ENCODE measurements at places on chromosomes 4 and X.

GRCh38 chr4:682490-683172, 6.3 kb downstream of the SLC49A3 start:
- no peak for DNase-seq

DNA sequence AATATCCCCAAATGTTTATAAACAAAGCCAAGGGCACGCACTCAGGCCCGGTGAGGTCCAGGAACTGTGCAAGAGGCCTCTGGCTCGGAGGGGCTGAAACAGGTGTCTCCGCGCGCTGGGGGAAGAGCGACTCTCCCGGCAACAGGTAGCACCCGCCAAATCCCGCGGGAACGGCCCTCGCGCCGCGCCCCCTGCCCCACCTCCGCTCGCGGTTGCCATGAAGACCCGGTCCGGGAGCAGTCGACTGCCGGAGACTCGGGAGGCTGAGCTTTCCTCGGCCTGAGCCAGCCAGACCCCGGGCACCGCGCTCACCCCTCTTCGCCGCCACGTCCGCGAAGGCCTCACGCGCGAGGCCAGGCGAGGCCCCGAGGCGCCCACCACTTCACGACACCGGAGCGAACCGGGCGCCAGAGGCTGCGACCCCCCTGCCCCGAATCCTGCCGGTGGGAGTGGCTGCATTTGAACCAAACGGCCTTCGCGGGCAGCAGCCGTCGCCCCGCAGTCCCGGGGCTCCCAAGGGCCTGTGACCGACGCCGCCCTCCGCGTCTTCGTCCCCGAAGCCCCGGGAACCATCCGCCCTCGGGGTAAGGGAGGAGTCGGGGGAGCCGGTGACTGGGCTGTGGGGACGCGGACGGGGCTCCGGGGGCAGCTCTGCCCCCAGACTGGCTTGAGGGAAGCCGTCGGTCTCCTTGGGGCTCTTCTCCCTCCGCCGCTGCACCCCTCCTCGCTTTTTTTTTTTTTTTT, at the start of gene NSUN7:
Gene NSUN7 (plus strand): TSS at position 239 of the 744 bp plus-strand sequence. CDS start 739 bp downstream, outside the sequence.
- peak; percentile 82 for DNase-seq

DNA sequence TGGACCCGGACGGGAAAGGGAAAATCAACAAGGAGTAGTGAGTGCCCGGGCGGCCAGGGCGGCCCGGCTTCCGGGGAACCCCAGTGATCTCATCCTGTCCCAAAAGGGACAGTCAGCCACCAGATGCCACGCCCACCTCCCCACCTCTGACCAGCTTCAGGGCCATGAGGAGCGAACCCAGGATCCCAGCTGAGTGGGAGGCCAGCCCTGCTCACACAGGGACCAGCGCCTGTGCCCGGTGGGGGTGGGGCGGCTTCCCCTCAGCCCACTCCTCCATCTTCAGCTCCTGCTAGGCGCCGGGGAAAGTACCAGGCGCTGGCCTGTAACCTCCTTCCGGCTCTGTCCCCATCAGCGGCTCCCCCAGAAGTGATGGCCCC, 6.2 kb downstream of the MYL5 start:
- DNase-seq: no peak

- DNase-seq: no peak
Measured at GRCh38 chrX:87755493-87755892, 237.9 kb downstream of the KLHL4 start.

DNA sequence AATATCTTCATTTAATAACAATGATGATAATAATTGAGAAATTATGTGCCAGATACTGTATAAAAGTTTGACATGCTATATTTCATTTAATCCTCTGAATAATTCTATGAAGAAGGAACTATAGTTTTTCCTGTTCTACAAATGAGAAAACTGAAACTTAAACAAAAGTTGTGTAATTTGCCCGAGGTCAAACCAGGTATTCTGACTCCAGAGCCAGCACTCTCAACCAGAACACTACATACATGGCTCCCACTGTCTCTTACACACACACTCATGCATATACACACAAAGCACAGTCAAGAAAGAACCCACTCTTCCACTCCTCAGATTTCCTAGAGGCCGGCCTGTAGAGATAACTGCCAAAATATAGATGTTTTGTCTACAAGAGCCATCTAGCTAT, 374.0 kb upstream of the EMCN start:
- no peak for DNase-seq

GRCh38 chr4:8552024-8552423, 28.2 kb upstream of the GPR78 start:
- DNase-seq: no peak

GRCh38 chr4:67103001-67103747, 442.1 kb downstream of the CENPC start:
- DNase-seq: no peak

DNA sequence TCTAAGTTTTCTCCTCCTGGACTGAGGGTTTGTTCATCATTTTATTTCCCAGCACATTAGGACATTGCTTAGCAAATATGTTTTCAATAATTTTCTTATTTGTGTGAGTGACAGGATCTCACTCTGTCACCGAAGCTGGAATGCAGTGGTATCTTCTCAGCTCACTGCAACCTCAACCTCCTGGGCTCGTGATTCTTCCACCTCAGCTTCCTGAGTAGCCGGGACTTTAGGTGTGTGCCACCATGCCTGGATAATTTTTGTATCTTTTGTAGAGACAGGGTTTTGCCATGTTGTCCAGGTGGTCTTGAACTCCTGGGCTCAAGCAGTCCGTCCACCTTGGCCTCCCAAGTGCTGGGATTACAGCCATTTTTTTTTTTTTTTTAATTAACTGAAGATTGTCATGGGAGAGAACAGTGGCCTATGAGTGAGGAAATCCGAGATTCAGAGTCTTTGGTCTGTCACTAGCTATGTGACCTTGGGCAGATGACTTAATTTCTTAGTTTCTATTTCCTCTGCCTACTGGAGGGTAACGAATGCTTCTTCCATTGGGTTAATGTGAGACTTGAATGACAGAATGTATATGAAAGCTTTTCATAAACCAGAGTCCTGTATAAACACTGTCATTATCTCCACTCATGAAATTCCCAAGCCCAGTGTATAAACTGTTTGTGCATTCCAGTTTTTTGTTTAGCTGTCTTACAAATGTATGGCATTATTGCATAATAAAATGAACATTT, 23.9 kb downstream of the MOB1B start:
- no peak for DNase-seq

- DNase-seq: no peak
Measured at GRCh38 chr4:4659871-4660651, 118.2 kb upstream of the STX18 start.

DNA sequence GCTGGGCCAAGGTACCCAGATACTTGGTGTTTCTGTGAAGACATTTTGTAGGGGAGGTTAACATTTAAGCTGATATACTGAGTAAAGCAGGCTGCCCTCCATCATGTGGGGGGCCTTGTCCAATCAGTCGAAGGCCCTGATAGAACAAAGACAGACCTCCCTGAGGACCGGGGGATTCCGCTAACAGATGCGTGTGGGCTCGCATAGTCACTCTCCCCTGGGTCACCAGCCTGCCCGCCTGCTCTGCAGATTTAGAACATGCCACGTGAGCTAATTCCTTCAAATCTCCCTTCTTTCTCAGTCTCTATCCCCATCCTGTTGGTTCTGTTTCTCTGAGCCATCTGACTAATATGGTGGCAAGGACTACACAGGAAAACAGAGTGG, 60.7 kb downstream of the WFS1 start:
- no peak for DNase-seq

GRCh38 chr4:44160776-44161367, 287.7 kb downstream of the KCTD8 start:
- DNase-seq: no peak

DNA sequence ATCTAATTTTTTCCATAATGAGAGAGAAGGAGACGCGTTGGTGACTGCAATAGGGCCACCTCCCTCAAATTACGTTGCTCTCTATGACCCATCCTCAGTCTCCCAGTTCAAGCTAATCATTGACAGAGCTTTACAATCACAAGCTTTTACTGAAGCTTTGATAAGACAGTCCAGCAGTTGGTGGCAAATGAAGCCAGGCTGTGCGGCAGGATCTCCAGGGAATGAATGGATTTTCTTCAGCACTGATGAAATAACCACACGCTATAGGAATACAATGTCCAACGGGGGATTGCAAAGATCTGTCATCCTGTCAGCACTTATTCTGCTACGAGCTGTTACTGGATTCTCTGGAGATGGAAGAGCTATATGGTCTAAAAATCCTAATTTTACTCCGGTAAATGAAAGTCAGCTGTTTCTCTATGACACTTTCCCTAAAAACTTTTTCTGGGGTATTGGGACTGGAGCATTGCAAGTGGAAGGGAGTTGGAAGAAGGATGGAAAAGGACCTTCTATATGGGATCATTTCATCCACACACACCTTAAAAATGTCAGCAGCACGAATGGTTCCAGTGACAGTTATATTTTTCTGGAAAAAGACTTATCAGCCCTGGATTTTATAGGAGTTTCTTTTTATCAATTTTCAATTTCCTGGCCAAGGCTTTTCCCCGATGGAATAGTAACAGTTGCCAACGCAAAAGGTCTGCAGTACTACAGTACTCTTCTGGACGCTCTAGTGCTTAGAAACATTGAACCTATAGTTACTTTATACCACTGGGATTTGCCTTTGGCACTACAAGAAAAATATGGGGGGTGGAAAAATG, at the start of gene KLB:
Gene KLB (plus strand): TSS at position 168 of the 821 bp plus-strand sequence. CDS start 20 bp downstream, at position 188.
- no peak for DNase-seq
